Stimulated activated CD8-positive, alpha-beta memory T cell treated with anti-CD3 and anti-CD28 coated beads, Interleukin-4, amount 100 ng/mL, for 1 hour (primary cell): ENCODE measurements at places on chromosomes 5 and 9.

DNA sequence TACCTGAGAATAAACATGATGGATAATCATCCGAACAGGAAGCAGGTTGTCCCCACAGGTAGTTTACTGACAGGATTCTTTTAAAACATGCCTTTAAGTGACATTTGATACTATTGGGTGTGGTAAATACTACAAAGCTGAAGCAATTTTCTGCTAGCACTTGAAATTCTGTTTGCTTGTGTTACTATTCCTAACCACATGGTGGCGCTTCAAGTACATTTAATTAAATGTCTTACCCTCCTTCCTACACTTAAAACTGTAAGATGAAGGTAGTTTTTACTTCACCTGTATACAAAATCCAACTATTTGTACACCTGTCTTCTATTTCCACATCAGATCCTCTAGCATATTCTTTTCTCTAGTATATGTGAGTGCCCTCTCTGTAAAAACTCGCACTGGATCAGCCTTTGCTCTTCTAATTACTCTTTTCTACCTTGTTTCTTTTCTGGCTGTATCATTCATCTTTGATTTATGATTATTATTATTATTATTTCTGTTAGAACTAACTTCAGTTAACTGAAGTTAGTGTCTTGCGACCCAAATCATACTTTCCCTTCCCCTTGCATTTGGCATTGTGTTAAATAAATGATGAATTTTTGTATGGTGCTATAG, 18.4 kb downstream of the SLC25A46 start:
- DNase-seq, result no peak

GRCh38 chr9:32968101-32969011, 33.1 kb downstream of the APTX start:
- no peak for DNase-seq

GRCh38 chr5:115096034-115096769, 73.5 kb downstream of the TRIM36 start:
- DNase-seq, result no peak

- no peak for DNase-seq
These were observed 40.3 kb downstream of the DBH start for GRCh38 chr9:133676450-133676849.

DNA sequence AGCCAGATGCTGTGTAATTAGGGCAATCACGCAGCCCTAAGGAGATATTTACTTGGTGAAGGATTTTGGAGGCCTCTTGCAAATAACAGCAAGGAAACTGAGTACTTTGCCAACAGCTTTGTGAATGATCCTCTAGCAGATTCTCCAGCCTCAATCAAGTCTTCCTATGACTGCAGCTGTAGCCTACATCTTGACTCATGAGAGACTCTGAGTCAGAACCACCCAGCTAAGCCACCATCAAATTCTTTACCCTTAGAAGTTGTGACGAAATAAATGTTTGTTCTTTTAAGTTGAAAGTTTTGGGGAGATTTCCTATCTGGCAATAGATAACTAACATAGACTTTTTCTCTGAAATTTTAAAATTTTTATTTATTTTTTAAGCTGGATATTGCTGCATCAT, 237.6 kb upstream of the CCNH start:
- no peak for DNase-seq

GRCh38 chr9:19113964-19114679, 11.4 kb upstream of the HAUS6 start:
- no peak for DNase-seq

GRCh38 chr5:180519098-180519497, 24.9 kb downstream of the CNOT6 start:
- DNase-seq, result no peak

DNA sequence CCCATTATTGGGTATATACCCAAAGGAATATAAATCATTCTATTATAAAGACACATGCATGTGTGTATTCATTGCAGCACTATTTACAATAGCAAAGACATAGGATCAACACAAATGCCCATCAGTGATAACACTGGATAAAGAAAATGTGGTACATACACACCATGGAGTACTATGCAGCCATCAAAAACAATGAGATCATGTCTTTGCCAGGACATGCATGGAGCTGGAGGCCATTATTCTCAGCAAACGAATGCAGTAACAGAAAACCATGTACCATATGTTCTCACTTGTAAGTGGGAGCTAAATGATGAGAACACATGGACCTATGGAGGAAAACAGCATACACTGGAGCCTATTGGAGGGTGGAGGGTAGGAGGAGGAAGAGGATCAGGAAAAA, 402.4 kb downstream of the CSNK1G3 start:
- DNase-seq, result no peak

DNA sequence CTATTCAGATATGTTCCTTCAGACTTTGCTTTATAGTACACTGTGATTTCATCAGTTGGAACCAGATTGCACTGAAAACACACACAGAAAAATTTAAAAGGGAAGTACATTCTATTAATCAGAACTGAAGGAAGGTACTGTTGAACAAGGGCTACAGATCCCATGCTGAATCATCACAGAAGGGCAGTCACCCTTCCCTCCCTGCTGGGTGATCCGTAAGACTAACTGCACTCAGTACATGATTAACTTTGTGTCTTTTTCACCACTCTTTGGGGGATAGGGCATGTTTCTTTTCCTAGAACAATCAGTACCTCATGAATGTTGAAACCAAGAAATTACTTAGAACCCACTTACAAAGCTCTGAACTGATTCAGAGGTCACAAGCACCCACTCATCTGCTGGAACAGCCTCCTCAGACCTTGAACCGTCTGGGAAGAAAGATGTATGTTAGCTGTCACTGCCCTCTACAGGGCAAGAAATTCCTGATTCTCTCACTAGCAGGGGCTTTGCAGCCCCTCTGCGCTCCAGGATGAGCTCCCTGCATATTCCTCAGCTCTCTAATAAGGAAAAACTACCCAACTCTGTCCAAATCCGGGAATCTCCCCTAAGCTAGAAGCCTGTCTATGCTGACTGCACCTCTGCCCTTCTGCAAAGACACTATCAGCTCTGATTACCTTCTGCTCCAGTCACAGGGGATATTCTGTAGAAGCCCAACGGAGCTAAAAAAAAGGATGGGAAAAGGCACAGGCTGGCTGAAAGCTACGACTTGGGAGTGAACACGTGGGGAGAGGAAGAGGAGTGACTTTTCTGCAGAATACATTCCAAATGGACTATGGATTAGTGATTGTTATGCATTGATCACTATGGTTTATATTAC, 51.0 kb downstream of the IARS1 start:
- DNase-seq, result no peak

DNA sequence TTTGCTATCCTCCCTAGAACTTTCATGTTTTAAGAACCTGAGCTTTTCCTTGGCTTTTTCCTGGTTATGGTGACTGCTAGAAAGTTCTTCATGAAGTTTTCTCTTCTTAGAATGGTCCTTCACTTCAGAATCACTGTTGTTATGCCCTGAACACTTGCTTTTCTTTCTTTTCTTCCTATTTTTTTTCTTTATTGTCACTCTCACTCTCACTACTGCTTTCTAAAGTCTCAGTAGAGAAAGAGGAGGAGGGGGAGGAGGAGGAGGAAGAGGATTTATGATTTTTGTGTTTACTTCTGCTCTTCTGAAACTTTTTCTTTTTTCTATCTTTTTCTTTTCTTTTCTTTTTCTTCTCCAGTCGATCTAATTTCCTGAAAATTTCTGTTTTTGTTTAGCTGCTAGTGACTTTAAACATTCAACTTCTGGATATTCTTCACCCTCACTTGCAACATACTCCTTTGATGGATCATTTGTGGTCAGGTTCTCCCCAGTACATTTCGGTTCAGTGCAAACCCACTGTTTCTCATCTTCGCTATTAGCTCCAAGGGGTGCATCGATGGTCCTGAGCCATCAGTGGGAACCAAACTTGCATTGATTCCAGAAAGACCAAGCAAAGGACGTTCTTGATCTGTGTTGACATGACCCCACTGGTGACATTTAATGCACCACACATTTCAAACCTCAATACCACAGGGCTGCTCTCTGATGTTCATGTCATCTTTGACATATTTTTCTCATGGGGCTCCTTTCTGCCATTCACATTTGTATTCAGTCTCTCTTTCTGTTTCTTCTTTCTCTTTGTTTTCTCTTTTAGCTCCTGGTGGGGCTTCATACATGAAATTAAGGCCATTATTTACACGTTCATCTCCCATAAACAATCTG, 81.6 kb upstream of the HAND1 start:
- DNase-seq, result no peak

GRCh38 chr5:72122602-72123001, 15.3 kb downstream of the MAP1B start:
- DNase-seq, result no peak

DNA sequence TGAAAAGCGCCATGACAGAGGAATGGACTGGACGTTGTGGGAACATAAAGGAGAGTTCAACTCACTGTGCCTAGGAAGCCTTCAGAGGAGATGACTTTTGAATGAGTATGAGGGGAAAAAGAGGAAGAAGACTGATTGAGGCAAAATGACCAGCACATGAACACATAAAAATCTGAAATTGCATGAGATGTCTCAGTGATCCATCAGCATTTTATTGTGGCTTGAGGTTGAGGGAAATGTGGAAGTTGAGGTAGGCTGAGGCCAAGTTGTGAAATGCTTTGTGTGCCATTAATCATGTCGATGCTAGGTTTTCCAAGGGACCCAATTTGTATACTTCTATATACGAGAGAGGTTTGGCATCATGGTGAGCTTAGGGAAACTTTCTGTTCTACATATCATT, 140.9 kb upstream of the TLX3 start:
- DNase-seq, result no peak

DNA sequence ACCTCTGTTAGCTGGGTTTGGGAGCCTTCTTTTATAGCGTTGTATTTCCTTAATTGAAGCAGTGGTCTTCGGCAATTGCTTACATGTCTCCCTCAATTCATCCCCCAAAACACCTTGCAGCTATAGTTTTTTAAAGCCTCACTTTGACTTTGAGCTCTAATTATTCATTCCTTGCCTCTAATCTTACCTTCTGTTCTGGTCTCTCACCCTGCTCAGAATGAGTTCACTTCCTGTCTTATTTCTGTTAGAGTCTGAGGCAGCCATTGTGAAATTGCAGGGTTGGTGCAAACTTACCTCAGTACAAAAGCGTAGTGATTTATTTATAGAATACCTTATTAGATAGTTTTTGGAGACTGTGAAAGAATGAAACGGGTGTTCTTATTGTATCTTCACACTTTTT, 35.0 kb downstream of the AOPEP start:
- no peak for DNase-seq

DNA sequence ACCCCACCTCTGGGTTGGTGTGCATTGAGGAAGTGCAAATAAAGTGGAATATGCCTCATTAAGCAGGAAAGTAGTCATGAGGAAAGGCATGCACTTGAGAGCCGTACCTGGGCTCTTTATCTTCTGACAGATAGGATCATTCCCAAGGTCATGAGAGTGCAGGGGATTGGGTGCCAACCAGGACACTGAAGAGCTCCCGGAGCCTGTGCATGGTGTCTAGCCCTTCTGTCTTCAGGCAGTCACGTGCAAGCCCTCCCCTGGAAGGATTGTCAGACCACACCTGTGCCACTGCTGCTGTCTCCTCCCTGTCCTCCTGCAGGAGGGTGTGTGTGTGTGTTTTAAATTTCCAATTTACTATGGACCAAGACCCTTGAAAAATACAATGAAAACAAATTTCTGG, 69.6 kb downstream of the PDE8B start:
- no peak for DNase-seq

DNA sequence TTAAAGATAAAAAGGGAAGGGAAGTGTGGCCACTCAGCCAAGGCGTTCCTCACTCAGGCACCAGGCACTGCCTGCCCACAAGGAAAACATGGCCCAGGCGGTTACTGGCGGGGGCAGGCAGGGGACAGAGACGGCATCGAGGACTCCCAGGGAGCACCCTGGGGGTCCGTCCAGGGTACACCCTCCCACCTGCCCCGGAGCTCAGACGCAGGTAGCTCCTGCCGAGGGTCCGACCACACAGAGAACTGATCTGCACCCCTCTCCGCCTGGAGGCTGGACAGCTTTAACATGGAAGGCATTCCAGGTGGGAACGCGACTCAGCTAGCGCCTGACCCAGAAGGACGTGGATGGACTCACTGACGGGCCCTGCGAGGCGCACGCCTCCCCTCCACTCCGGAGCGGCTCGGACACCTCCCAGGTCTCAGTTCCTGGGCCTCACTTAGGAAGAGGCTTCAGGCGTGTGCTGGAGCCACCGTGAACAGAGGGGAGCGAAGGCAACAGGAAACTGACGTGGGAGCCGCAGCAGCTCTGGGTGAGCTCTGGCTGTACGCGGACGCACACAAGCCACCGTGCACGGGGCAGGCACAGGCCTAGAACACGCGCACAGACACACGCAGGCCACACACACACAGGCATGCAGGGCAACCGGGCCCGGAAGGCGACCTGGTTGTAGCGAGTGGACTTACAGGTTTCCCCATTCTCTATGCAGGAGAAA, 47.5 kb downstream of the NKD2 start:
- no peak for DNase-seq

DNA sequence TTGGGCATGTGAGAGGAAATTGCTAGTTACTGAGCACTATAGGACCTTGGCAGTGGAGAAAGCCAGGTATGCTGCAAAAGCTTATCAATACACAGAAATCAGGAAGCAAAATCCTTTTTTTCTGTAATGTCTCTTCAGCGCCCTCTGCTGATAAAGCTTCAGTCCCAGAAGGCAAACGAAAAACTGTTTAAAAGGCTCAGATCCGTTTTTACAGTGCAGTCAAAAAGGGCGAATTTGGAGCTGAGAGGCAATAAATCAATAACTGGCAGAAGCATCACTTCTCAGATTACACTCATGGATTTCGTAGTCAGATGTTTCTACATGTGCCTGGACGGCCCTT, 1.1 kb upstream of the MAN2A1 start:
- no peak for DNase-seq

GRCh38 chr5:82218374-82219156, 59.6 kb downstream of the RPS23 start:
- no peak for DNase-seq

- DNase-seq, result no peak
These were observed 263.9 kb downstream of the FSTL4 start for GRCh38 chr5:133348406-133348805.

- DNase-seq, result no peak
These were observed 87.1 kb upstream of the CKMT2 start for GRCh38 chr5:81146031-81146430.

DNA sequence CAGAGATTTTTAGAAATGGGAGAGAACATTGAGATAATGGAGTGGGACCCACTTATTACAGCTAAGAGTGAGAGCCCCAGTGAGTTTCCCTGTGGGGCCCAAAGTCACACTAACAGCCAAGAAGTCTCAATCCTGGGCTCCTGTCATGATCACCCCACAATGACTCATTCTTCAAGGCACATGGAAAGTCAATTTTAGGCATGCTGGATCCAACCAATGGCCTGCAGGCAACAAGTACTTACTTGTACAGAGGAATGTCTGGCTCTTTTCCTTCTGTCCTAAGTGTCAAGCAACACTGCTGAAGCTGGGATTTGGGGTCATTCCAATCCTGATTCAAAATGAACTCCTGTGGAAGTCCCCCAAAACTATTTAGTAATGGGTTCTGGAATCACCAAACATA, 123.1 kb downstream of the DROSHA start:
- DNase-seq, result no peak

GRCh38 chr5:35239911-35240610, 9.8 kb upstream of the PRLR start:
- no peak for DNase-seq

GRCh38 chr5:168793841-168794837, 215.0 kb upstream of the PANK3 start:
- DNase-seq, result no peak
